ENCODE measurements at places on chromosomes 11 and 22.

GRCh38 chr11:34789196-34789834 is 126.9 kb downstream of the APIP start:
- no peak for DNase-seq

DNA sequence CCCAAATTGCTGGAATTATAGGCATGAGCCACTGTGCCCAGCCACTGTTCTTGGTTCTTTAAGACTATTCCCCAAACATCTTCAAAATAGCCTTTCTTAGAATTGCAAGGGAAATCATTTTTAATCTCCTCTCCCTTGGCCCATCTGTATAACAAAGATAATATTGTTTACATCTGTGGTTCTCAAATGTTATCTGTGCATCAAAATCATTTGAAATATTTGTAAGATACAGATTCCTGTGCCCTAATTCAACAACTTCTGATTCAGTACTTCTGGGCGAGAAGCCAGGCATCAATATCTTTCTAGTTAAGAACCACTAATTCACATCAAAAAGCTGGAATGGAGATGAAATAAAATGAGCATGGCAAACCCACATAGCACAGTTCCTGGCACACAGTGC is 83.0 kb downstream of the TMPRSS5 start:
- no peak for DNase-seq

- DNase-seq, result no peak
Measured at GRCh38 chr11:48096588-48097525, 116.5 kb downstream of the PTPRJ start.

- DNase-seq, result no peak
Measured at GRCh38 chr11:36390963-36391471, 94.9 kb downstream of the PRR5L start.

GRCh38 chr11:1049431-1049891 is 12.9 kb upstream of the MUC6 start:
- DNase-seq, result no peak
